ENCODE measurements at places on chromosomes 1 and 21.

GRCh38 chr1:156476501-156477298 is 23.9 kb downstream of the MEF2D start:
- DNase-seq = no peak

DNA sequence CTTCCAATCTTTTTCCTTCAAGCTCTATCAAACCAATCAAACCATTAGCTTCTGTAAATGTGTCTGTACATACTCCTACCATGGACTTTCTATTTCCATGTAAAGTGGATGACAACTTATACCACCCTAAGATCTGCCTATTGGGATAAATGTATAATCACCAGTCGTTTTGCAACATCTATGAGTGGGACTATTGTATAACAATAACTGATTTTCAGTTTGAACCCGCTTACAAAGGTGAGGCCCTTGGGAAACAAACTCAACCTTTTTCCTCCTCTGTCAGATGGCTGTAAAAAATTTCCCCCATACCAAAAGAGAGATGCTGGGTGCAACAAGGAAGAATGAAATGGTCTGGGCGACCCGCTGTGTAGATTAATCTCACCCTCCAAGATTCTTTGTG is 399.1 kb upstream of the ADAMTS5 start:
- DNase-seq = no peak

DNA sequence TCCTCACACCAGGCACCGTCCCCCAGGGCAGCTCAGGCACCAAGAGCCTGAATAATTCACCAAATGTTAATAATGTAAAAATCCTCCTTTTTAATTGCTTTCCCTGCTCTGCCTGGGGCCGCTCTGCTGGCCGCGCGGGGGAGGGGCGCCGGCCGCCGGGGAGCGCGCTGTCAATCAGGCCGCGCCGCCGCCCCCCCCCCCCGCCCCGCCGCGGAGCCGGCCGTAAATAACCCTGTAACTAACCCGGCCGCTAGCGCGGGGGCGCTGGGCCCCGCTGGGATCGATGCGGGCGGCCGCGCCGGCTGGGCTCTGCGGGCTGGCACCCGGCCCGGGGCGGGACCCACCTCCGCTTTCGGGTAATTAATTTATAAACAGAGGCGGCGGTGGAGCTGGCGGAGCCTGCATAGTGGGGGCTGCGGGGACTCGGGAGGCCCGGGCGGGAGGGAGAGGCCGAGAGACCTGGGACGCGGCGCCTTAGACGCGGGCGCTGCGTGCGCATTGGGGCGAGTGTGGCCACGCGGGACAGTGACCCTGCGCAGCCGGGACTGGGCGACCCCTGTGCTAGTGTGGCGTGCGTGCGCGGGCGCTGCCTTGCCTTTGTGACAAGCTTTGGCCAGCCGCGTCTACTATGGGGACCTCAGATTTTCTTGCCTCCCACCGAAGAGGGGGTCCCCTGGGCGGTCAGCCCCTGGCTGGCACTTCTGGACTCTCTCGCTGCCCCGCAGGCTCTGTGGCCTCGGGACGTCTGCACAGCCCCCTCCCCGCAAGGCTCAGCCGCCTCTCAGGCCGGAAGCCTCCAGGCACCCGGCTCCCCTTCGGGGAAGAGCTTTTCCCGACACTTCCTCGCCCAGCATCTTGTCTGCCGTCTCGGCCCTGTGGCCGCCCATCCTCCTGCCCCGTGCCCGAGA is 16.6 kb downstream of the SAMD11 start:
- no peak for DNase-seq

- DNase-seq = no peak
These were observed 65.5 kb downstream of the CASZ1 start for GRCh38 chr1:10730985-10731384.

GRCh38 chr1:39988618-39989343 is 33.8 kb downstream of the MFSD2A start:
- DNase-seq = no peak

- DNase-seq = no peak
These were observed 290.3 kb upstream of the SGIP1 start for GRCh38 chr1:66243548-66244130.

Measured in dorsolateral prefrontal cortex (tissue), 122 donors.